ENCODE measurements at places on chromosomes 1 and 21.

DNA sequence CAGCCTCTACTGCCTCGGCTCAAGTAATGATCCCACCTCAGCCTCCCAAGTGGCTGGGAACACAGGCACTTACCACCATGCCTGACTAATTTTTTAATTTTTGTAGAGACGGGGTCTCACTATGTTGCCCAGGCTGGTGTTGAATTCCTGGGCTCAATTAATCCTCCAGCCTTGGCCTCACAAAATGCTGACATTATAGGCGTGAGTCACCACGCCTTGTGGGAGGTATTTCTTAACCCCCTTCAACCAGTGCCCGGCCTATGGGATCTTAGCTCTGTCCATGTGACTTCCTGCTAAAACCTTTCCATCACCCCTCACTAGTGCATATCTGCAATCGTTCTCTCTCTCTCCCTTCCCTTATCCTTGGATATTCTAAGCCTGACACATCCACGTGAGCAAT is 86.4 kb downstream of the FOXD2 start:
- DNase-seq: no peak

- no peak for DNase-seq
Observed at GRCh38 chr1:40049725-40050124, 9.2 kb downstream of the CAP1 start.

DNA sequence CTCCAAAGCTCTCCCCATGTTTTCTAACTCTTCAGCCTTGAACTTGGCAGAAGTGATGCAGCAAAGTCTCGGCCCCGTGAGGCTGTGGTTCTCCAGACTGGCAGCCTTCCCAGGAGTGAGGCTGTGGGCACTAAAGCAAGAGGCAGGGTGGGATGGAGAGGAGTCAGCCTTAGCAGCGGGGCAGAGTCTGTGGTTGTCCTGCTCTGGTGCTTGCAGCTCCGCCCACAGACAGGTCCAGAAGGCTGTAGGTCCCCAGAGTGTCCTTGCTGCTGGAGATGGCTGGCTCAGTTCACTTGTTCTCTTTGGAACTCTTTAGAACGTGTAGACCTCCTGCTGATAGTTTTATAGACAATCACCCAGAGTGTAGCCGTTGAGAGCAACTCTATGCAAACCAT is 142.6 kb downstream of the AJAP1 start:
- DNase-seq: no peak

GRCh38 chr1:94202241-94202640 is 35.1 kb downstream of the ARHGAP29 start:
- peak; percentile 48 for DNase-seq
